ENCODE measurements at places on chromosomes 1 and 21. TPM values are rescaled to one million over a fixed set of nuclear protein-coding genes. Genes with fewer than 3 reads are reported as not detected.

Gene RBM11
- not detected for total RNA-seq

Gene CD84
- not detected for total RNA-seq

Gene TMCO4
- total RNA-seq: 5.9 TPM

Gene RGS13
- total RNA-seq: not detected

Gene TRIM67
- 0.30 TPM for total RNA-seq

Gene TDRD5
- 0.05 TPM for total RNA-seq

Gene CAMK2N1
- 50.2 TPM for total RNA-seq

Gene GJA5
- not detected for total RNA-seq

Gene VWA1
- total RNA-seq: 15.1 TPM

Gene KANK4
- total RNA-seq: 0.32 TPM

Gene AMY2A
- total RNA-seq: not detected

Gene DEGS1
- total RNA-seq: 139 TPM

Gene C1orf94
- not detected for total RNA-seq

Gene LSS
- 14.7 TPM for total RNA-seq

Gene OR14K1
- not detected for total RNA-seq

Gene VHLL
- not detected for total RNA-seq

Gene HES3
- total RNA-seq: not detected

Gene DIO1
- not detected for total RNA-seq

All from A549 treated with Hydrocortisone at 1 μM for 4 hours (cell line).